ENCODE measurements at places on chromosomes 7 and 10.

GRCh38 chr10:113452146-113452845 lies 100.6 kb upstream of the HABP2 start:
- no peak for DNase-seq

DNA sequence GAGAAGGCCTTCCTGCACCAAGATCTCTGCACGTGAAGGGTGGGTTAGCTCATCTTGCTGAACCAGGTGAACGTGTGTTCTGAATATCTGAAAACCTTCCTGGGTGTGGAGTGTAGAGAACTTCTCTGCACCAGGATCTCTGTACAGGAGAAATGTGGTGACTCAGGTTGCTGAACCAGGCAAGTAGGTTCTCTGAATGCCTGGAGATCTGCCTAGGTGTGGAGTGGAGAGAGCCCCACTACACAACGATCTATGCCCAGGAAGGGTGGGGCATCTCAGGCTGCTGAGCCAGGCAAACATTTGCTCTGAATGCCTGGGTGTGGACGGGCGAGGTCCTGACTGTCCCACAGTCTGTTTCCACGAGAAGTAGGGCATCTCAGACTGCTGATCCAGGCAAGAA lies 1002.3 kb upstream of the KCND2 start:
- DNase-seq: no peak

- DNase-seq: no peak
These were observed 14.2 kb upstream of the GTF2IRD1 start for GRCh38 chr7:74439541-74439940.

GRCh38 chr10:59873896-59874295 lies 32.5 kb downstream of the CCDC6 start:
- DNase-seq: no peak

DNA sequence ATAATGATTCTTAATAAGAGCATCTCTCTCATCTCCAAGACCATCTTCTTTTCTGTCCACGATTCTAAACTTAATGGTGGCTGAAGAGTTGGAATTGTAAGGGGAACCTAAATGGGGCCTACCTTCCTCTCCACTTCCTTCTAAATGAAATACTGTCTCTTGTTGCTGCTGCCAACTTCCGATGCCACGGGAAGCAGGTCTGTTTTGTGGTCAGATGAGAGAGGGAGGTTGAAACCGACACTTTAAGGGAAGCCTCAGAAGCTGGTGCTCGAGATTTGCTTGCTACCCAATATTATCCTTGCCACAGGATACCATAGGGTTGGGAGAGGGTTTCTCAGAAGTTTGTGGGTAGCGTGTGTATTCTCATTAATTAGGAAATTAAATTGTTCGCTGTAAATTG lies 464.1 kb downstream of the SUGCT start:
- DNase-seq: no peak

DNA sequence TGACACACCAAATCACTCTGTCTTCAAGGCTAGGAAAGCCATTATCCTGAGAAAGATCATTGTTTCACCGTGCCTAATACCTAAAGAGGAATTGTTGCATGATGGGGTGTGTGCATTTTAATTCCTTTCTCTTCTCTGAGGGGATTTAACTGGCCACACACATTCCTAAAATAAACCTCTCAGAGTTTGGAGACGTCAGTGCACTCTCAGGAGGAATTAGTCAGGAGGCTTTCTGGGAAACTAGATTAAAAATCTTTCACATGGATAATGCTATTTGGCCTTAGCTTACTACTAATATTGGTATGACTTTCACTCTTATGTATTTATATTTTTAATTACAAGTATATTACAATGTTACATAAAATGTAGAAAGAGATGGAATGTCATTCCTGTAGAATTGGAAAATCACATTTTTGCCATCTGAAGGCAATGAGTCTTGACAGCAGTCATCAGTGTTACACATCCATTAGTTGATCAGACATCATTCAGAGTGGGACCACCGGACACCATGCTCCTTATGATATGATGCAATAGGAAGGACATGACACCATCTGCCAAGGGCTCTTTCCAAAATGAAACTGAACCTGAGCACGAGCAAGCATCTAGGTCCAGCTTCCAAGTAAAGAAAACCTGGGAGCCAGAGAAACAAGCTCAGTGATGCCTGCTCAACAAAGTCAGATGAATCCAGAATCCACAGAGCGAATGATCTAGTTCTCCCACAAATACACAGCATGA lies 43.1 kb upstream of the TMEM273 start:
- DNase-seq: no peak

GRCh38 chr7:92667816-92668535 lies 77.8 kb upstream of the FAM133B start:
- DNase-seq: no peak
